Left lobe of liver (tissue), 2 donors: ENCODE measurements at places on chromosomes 1 and 21. TPM values are rescaled to one million over a fixed set of nuclear protein-coding genes. Genes with fewer than 3 reads are reported as not detected.

The RNPC3 gene
- total RNA-seq: 12.7 TPM

The HRNR gene
- not detected for total RNA-seq

The CD244 gene
- 0.91 TPM for total RNA-seq

The CSDE1 gene
- total RNA-seq: 218 TPM

The GPATCH3 gene
- 7.1 TPM for total RNA-seq

DNA sequence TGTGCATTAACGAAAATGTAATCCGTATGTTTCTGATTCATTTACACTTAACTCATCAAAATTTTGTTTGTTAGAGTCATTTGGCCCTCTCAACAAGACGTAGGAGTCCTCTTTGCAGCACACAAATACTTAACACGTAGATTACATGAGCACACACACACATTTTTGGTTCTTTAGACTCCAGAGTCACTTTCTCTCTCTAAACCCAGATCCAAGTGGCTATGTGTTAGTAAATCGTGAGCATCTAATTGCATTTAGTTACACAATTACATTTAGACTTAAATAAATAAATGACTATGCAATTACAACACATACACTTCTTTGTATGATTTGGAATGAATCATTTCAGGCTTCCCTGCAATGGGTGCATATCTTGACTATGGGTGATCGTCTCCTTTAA is 109.0 kb upstream of the GREM2 start:
- no peak for DNase-seq

DNA sequence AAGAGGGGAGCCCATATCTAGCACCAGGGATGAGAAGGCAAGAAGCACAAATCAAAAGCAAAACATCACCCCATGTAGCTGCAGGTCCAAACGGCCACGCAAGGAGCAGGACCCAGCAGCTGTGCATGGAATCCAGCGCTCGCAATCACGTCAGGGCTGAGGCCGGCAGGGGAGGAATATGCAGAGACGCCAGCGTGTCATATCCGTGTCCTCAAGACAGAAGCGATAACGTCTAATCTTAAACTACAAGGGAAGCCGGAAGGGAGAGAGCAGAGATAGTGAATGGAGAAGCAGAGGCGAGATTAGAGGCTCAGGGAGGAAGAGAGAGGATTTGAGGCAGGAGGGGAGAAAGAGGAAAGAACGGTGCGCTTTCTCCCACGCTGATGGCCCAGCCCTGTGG is 39.1 kb downstream of the FBXO2 start:
- DNase-seq: no peak

- DNase-seq: no peak
Measured at GRCh38 chr1:197178998-197179397, 32.5 kb upstream of the ASPM start.

GRCh38 chr1:101025283-101025656 is 314 bp downstream of the DPH5 start:
- no peak for DNase-seq

DNA sequence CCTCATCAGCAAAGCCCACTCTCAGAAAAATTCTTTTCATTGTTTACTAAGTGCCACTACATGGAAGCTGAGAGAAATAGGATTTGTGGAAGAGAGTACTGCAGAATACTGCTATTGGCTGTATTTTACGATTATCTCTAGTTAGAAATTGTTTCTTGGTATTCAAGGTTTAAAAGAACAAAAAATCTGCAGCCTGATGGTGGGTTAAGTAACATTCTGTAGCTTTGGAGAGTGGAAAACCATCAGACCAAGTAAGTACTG is 27.3 kb downstream of the PTTG1IP start:
- DNase-seq: no peak

- DNase-seq: no peak
Measured at GRCh38 chr1:53655931-53656746, 82.8 kb downstream of the GLIS1 start.

- no peak for DNase-seq
Measured at GRCh38 chr21:39675993-39676661, 63.4 kb downstream of the B3GALT5 start.

GRCh38 chr1:101366513-101367215 is 129.8 kb downstream of the S1PR1 start:
- no peak for DNase-seq

DNA sequence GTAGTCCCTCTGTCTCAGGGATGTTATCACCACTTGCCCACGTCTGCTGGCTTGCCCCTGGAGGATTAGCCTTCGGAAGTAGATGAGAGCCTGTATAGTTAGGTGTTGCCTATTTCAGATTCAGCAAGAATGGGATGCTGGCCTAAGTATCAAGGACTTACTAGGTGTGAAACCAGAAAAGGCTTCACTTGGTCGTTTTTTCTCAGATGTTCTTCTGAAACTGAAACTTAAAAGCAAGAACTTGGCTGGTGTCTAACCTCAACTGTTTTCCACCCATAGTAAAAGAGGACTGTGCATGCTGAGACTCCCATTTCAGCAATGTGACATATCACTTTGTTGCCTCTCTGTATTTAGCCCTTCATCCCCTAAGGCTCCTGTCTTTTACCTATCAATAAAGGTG is 67.0 kb upstream of the LRRC53 start:
- DNase-seq: no peak

- no peak for DNase-seq
Measured at GRCh38 chr1:192316942-192317450, at the start of gene RGS21. TSS of gene RGS21 (plus strand) at chr1:192316992. CDS start at chr1:192343037, 26,045 bp downstream.

DNA sequence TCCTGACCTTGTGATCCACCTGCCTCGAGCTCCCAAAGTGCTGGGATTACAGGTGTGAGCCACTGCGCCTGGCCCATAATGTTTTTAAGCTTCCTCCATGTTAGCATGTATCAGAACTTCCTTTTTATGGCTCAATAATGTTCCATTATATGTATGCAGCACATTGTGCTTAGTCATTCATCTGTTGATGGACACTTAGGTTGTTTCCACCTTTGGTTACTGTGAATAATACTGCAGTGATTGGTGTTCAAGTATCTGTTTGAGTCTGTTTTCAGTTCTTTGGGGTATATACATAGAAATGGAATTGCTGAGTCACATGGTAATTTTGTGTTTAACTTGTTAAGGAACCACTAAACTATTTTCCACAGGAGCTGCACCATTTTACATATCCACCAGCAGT is 17.7 kb downstream of the CMPK1 start:
- no peak for DNase-seq

- DNase-seq: peak; percentile 53
Measured at GRCh38 chr1:165631342-165632151, 513 bp downstream of the MGST3 start.

GRCh38 chr1:29460041-29460610 is 223.8 kb downstream of the PTPRU start:
- no peak for DNase-seq
